ENCODE measurements at places on chromosomes 2 and 18.

GRCh38 chr2:150208689-150209088, 278.8 kb downstream of the RND3 start:
- no peak for DNase-seq

DNA sequence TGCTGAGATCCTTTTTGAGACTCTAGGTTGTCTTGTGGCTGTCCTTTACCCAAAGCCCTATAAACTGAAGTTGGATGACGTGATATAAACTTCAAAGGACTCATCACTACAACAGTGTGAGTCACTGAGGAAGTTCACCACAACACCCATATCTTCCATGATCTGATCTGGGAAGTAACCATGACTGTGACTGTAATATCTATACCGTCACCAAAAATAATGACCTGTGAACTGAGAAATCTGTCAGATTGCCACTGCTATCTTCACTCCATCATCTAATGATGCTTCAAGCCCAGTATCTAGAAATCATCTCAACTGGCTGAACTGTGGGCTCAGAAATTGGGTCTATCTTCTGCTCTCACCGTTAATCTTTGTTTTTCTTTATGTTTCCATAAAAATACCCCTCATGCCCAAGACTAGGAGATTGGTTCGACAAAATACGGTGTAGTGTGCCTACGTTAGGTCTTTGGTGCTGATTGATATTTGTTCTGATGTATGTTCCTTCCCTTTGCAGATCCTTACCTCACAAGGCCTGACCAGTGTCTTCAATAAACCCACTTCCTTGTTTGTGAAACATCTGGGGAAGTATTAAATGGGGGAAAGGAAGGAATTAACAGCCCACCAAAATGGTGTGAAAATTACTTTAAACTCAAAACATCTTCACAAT, 78.2 kb downstream of the MYL12B start:
- DNase-seq = no peak

DNA sequence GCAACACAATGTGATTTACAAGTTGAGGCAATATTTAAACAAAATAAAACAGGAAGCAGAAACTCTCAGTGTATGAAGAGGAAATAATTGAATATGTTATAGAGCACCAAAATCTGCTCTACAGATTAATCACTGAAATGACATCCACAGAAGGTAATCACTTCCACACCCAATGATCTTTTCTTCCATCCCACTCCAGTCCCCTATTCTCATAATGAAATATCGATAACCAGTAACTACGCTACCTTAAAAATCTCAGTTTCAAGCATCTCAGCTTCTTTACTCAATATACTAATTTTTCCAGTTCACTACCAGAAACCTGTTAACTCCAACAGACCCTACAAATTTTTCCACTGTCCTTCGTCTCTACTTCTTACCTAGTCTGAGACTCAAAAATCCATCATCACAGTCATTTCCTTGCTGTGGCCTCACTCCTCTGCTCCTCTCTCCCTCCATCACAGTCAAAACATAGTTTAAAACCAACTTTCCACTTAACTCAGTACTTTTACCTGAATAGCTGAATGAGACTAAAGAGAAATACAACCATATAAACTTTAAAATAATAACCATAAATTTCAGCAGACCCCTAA, 67.1 kb downstream of the MEMO1 start:
- DNase-seq = no peak

- no peak for DNase-seq
Measured at GRCh38 chr2:25300001-25300400, 41.7 kb downstream of the DNMT3A start.

DNA sequence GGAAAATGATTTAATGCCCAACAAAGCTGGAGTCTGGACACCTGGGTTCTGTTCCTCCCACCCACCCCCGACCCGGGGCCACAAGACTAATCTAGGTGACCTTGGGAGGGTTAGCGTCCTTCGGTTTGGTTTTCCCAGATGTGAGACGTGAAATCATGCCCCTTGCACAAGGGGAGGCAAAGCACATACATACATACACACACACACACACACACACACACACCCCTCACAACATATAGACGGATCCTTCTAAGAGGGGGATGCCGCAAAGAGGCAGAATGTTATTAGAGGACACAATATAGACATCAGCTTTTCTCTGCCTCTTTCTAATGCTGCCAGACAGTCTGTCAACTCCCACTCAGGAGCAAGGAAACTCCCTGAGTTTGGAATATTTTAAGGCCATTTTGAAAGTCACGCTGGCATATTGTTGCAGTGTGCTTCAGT, 616 bp upstream of the RBMS1 start:
- peak; percentile 50 for DNase-seq

GRCh38 chr2:207632575-207633493, 7.6 kb upstream of the METTL21A start:
- no peak for DNase-seq

- DNase-seq = no peak
Measured at GRCh38 chr2:135473567-135473966, 57.5 kb downstream of the ZRANB3 start.

GRCh38 chr2:186751790-186752189, 57.9 kb downstream of the FAM171B start:
- DNase-seq = no peak

- no peak for DNase-seq
Measured at GRCh38 chr18:35851286-35851970, 121.1 kb upstream of the RMP24 start.

DNA sequence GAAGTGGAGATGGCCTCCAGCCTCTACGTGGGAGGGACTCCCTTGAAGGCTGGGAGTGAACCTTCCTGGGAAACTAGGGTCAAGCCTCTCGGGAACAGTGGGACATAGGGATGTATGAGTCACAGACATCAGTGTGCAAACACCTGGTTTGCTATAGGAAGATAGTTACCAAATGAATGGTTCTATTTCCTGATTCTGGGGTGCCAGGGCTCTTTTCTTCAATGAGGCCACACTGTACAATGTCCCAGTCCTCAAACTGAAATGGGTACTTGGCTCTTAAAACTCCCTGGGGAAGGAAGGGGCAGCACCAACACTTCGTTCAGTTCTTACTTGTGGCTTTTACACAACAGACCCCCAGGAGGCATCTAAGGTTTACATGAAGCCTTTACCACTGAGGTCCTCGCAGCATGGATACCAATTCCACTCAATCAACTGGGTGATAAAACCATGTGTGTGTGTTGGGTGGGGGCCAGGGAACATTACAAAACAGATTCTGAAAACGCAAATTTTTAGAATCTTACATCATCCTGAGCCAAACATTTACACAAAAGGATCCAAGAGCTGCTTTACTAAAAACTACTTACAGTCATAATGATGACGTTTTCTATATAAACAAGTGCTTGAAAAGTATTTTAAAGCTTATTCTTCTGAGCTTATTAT, 10.4 kb downstream of the ERFE start:
- no peak for DNase-seq

DNA sequence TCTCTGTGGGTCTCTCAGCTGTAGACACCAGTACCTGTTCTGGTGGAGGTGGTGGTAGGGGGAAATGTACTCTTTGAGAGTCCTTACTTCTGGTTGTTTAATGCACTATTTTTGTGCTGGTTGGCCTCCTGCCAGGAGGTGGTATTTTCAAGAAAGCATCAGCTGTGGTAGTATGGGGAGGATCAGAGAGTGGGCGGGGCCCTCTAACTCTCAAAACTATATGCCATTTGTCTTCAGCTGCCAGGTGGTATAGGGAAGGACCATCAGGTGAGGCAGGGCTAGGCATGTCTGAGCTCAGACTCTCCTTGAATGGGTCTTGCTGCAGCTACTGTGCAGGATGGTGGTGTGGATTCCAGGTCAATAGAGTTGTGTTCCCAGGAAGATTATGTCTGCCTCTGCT, 1100.8 kb downstream of the CNTNAP5 start:
- DNase-seq = no peak

- no peak for DNase-seq
Measured at GRCh38 chr2:1627628-1628381, 116.5 kb downstream of the PXDN start.

DNA sequence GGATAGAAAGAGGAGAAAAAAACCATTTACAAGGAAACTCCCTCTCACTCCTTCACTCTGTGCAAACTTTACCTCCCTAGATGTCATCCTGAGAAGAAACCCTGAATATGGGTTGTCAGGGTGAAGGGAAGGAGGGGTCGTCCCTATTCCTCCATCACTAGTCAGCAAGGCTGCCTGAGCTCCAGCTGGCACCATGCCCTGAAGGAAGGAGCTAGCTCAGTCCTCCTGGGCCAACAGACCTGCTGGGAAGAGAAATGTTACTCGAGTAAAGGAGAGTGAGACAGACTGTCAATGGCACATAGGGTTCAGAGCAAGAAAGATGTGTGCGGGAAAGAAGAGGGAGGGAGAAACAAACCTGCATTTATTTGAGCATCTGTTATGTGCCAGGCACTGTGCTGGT, 18.3 kb upstream of the EPAS1 start:
- DNase-seq = no peak

GRCh38 chr2:221389904-221390303, 182.2 kb downstream of the EPHA4 start:
- DNase-seq = no peak

DNA sequence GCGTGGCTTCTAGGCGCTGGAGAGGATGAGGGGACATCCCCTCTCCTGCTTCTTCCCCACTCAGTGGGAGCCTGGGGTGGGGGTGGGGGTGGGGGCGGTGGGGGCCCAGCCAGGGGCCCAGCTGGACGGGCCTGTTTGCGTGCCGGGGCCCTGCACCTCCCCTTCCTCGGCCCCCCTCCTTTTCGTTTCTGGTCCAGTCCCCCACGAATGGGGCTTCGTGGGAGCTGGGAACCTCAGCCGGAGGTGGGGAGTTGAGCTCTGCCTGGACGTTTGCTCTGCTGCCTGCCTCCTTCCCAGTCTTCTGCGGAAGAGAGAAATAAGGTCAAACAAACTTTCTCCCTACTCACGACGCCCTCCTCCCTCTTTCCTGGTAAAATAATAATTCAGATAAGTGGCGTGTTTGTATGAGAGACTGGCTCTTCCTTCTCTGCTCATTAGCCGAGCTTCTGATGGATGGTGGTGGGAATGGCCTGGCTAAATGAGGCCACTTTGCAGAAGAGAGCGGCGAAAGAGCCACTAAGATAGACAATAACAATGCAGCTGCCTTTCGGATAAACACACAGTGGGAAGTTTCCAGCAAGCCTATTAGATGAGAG, 782 bp downstream of the MTA3 start:
- DNase-seq = peak; percentile 20

- no peak for DNase-seq
Measured at GRCh38 chr2:216372761-216373291, 543 bp upstream of the MARCHF4 start.

GRCh38 chr2:83081826-83082690, 1377.0 kb downstream of the SUCLG1 start:
- DNase-seq = peak; percentile 92

- no peak for DNase-seq
Measured at GRCh38 chr2:156697906-156698305, 261.7 kb downstream of the GPD2 start.

GRCh38 chr2:105087273-105087672, 49.4 kb downstream of the MRPS9 start:
- DNase-seq = no peak

- no peak for DNase-seq
Measured at GRCh38 chr18:69123421-69123820, 277.3 kb upstream of the DOK6 start.

- no peak for DNase-seq
Measured at GRCh38 chr2:178873912-178874311, 66.7 kb upstream of the TTN start.

GRCh38 chr2:155377266-155377680, 678.8 kb downstream of the KCNJ3 start:
- DNase-seq = peak; percentile 74

DNA sequence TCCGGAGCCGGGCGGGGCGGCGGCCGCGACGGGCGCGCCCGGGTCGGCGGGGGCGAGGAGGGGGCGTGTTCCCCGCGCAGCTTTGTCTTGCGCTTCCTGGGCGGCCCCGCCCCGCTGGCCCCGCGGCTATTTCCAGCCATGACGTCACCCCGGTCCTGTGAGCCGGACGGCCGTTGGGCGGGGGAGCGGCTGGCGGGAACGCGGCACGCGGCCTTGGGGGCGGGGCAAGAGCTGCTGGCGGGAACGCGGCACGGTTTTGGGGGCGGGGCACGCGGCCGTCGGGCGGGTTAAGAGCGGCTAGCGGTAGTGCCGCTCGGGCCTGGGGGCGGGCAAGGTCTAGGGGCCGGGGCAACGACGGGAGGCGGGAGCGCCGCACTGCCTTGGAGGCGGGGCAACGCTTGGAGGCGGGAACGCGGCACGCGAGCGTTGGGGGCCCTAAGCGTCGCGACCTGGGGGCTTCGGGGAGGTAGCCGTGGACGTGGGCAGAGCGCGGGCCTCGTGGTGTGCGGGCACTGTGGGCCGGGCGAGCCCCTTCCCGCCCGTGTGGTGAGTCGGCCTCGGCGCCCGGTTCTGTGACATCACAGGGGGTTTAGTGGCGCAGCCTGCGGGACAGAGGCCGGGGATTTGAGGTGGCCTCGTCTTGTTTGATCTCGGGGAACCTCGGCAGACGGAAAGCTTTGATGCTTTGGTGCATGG, 704 bp downstream of the KLF11 start:
- DNase-seq = peak; percentile 83

DNA sequence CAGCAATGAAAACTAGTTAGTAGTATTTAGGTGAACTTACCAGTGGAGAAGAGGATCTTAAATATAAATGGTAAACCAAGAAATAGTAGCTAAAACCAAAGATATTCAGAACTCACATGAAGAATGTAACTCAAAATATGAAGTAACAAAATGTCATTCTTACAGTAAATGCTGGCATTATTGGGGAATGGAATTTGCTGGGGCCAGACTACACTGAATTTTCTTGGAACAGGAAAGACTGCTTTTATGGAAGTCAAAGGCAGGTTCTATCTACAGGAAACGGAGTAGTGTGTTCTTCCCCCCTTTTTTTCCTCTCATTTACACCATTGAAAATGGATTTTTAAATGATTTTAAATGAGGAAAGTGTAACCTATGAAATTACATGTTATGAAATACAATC, 188.7 kb downstream of the IKZF2 start:
- DNase-seq = no peak

GRCh38 chr2:128619471-128620325, 301.0 kb upstream of the HS6ST1 start:
- DNase-seq = no peak

GRCh38 chr2:177579486-177580036, 187.0 kb downstream of the AGPS start:
- no peak for DNase-seq

- DNase-seq = no peak
Measured at GRCh38 chr2:9846554-9846953, 3.3 kb downstream of the TAF1B start.

GRCh38 chr2:143968860-143969259, 551.1 kb downstream of the ZEB2 start:
- DNase-seq = no peak

All from NCI-H748 treated with DMSO at 0.1 percent for 48 hours (cell line).